A673 (cell line): ENCODE measurements at places on chromosomes 3 and 15. TPM values are rescaled to one million over a fixed set of nuclear protein-coding genes. Genes with fewer than 3 reads are reported as not detected.

NME9 gene
- total RNA-seq, result not detected in 2 replicates

DNA sequence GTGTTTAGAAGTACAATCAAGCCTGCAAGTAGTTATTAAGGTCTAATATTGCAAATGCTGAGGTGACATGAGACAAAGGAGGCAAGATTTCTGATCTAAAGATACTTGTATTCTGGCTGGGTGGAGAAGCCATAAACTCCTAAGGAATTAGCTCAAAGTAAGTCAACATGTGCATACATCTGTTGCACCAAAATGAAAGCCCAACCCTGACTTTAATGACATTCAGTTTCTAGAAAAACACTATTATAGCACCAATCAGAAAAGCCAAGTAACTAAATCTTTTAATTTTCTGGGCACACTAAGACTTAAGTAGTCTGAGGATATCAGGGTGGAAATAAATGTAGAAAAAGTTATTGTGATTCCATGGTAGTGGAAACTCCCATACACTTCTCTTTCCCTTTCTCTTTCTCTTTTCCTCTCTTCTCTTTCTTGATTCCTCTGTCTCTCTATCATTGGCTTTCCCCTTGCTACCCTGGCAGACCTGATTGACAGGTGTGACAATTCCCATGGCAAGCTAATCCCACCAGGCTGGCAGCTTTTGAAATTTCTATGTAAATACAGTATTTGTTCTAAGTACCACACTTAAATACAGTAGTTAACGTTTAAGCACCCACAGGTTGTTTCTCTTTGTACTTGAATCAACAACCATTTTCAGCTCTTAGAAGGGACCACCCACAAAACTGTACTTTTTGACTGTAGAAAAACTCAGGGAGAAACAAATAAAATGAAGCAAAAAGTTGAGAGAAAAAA is 528.4 kb upstream of the SEMA6D start:
- no peaks in the 10 kb centered on the region for H3K36me3 ChIP-seq
- no peak overlapping the region for H3K4me3 ChIP-seq
- peaks cover 17% of the 10 kb centered on the region for H3K4me1 ChIP-seq

SERPINI1 gene
- total RNA-seq, result 0.30 and 0.63 TPM in 2 replicates

GRCh38 chr15:35626571-35627318 is 80.8 kb upstream of the DPH6 start:
- H3K4me3 ChIP-seq, result no peak overlapping the region
- H3K4me1 ChIP-seq, result no peaks in the 10 kb centered on the region

SLTM gene
- 117 and 127 TPM in 2 replicates for total RNA-seq

DNA sequence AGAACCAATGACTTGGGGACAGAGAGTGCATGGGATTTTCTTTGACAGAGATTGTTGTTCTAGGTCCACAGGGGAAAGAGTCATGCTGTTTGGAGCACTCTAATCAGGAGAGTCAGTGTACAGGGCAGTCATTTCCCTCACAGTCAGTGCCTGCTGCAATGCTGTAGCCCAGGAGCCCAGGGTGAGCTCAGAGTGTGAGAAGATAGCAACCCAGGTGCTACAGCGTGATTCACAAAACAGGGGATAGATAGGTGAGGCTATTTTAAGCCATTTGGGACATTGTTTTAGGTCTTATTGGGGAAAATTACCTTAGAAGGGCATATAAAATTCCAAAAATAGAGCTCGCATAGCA is 37.3 kb downstream of the LNP1 start:
- H3K27ac ChIP-seq, result no peak overlapping the region
- no peaks in the 10 kb centered on the region for H3K36me3 ChIP-seq
- H3K4me3 ChIP-seq, result no peak overlapping the region
- DNase-seq, result no peak
